Stimulated activated CD4-positive, alpha-beta T cell treated with anti-CD3 and anti-CD28 coated beads, Interleukin-15, amount 100 ng/mL, for 1 hour (primary cell): ENCODE measurements at places on chromosomes 6 and 20.

GRCh38 chr20:53623134-53623453, 29.5 kb upstream of the ZNF217 start:
- no peak for DNase-seq

DNA sequence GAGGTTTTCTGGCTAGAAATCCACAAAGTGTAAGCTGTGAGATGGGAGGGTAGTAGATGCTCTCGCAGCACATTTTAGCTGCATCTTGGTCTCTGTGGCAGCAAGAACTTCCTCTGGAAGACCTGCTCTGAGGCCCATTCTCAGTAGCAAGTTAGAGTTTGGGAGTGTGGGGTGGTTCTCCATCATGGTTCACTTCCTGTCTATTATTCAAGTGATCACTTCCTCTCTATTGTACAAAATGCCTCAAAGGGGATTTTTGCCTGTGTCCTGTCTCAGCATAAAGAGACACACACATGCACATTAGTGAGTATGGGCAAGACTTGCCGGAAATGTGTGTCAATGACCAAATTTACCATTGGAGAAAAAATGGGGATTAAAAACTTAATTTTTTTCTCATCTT, 42.5 kb downstream of the LYRM2 start:
- DNase-seq, result no peak

DNA sequence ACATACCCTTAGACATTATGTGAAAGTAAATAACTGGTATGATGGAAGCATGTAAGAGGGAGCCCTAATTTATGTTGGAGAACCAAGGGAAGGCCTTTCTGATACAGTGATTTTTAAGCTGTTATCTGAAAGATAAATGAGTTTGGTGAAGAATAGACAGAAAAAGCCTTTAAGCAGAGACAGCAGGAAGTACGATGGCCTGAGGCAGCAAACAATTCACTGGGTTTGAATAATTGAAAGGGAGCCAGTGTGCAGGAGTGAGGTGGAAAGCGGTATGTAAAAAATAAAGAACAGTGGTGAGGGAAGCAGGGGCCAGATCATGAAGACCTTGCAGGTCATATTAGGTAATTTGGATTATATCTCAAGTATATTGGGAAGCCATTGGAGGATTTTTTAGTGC, 4.1 kb upstream of the RAB23 start:
- DNase-seq, result no peak

- DNase-seq, result no peak
Measured at GRCh38 chr20:23517719-23518118, 26.8 kb downstream of the CST8 start.

DNA sequence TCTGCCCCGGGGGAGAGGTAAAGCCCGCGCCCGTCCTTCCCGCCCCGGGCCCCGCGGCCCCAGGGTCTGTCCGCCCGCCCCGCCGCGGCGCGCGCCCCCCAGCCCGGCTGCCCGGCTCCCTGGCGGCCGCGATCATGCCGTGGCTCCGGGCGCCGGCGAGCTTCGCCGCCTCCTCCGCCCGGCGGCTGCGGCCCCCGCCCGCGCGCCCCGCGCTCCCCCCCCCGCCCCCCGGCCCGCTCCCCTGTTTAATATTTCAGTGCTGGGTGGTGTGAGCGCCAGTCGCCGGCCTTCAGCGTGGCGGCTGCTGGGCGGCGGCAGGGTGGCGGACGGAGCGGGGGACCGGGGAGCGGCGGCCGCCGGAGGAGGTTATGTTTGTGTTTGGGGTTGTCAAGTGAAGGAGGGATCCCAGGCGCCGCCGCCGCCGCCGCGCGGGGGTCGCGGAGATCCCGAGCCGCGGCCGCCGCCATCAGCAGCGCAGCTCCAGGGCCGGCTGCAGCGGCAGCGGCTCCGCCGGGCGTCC, at the start of gene HIVEP1:
Gene HIVEP1, plus strand, starts transcription at position 275 of the 520 bp plus-strand sequence. CDS start 3,317 bp downstream, outside the sequence.
- DNase-seq, result no peak

DNA sequence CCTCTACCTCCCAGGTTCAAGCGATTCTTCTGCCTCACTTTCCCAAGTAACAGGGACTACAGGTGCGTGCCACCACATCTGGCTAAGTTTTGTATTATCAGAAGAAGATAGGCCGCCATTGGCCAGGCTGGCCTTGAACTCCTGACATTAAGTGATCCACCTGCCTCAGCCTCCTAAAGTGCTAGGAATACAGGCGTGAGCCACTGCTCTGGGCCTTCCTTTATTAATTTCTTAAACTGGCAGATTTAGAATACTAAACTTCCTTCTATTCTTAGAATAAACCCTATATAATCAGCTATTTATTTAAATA, 86.6 kb downstream of the HFE start:
- no peak for DNase-seq

DNA sequence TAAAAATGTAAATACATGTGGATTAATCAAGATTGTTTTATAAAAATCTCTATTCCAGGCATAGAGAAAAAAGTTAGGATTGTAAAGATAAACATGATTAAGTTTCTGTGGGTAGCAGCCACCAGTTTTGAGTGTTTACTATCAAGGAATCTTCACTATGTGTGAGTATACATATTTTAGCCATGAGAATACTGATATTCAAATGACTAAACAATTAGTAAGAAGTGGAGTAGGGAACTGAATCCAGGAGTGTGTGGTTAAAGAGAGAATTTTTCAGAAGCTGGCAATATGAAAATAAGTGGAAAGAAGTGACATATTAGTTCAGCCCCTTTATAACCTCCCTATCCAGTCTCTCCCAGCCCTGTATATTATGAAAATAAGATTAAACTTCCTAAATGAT, 10.3 kb downstream of the ELOVL2 start:
- DNase-seq, result no peak

DNA sequence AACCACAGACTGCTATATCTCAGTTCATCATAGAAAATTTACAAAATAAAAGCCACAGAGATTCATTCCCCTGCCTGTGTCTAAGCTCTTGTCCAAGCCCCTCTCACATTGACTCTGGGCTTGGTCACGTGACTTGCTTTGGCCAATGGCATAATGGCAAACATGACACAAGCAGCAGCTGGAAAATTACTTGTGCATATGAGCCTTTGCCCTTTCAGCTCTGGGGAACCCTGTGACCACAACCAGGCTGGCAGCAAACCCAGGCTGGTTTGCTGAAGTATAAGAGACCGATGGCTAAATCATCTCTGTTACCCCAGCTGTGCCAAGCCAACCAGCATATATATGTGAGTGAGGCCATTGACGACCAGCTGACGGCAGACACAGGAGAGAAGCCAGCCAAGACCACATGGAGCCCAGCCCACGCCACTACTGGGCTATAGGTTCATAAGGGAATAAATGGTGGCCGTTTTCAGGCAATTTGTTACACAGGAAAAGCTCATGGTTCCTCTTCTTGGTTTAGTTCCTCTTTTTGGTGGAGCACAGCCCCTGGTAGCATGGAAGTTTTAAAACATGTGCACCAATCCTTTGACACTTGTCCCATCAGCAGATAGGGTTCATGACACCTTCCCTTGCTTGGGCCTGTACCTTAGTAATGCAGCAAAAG, 31.8 kb upstream of the RSPO4 start:
- DNase-seq, result no peak

- no peak for DNase-seq
Measured at GRCh38 chr6:136117081-136117480, 133.0 kb downstream of the MTFR2 start.
